HFFc6 (cell line): ENCODE measurements at places on chromosomes 11 and 22. TPM values are rescaled to one million over a fixed set of nuclear protein-coding genes. Genes with fewer than 3 reads are reported as not detected.

DNA sequence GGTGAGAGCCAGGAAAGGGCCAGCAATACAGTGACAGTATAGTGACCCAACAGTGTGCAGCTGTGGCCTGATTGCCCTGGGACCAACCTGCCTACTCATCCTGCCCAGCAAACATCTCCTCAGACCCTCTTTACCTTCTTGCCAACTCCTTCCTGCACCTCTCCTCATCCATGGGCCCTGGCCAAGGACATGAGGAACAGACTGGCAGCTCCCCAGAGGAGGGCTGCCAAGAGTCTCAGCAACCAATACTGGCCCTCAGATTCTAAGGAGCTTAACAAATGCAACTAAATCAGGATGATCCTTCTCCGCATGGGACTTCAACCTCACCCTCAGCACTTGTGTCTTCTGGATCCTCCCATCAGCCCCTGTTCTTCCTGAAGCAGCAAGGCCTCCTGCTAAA, 77.0 kb downstream of the RPL27A start:
- DNase-seq = no peak

DNA sequence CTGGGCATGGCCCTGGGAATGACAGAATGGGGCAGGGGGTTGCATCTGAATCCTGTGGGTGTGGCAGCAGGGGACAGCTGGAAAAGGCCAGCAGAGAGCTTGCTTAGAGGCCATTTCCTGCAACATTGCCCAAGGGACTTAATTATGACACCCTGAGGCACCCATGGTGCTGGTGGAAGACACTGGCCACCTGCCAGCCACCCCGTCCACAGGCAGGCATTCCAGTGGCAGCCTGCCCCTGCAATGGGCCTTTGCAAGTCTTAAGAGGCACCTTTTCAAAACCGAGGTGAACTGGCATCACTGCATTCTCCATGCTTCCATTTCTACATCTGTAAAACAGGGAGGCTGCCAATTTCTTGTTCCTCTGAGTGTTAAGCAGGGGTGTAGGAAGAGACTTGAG, 21.6 kb upstream of the SUSD2 start:
- no peak for DNase-seq

GRCh38 chr22:19962909-19963806, 21.5 kb upstream of the TXNRD2 start:
- no peak for DNase-seq

DNA sequence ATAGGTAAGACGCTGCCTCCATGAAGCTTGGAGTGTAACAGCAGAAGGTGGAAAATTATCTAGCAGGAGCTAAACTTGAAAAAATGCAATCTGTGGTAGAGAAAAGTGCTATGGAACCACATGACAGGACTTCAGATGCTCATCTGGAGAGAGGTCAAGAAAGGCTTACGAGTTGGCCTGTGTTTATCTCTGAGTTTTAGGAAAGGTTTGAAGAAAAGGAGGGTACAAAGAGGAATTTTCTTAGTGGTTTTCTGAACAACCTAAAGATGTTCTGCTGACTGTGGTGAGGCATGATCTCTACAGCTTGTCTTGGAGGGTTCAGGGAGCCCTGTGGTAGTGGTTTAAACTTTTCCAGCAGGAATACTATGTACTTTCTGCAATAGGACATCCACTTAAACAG, 8.2 kb downstream of the FJX1 start:
- no peak for DNase-seq

DNA sequence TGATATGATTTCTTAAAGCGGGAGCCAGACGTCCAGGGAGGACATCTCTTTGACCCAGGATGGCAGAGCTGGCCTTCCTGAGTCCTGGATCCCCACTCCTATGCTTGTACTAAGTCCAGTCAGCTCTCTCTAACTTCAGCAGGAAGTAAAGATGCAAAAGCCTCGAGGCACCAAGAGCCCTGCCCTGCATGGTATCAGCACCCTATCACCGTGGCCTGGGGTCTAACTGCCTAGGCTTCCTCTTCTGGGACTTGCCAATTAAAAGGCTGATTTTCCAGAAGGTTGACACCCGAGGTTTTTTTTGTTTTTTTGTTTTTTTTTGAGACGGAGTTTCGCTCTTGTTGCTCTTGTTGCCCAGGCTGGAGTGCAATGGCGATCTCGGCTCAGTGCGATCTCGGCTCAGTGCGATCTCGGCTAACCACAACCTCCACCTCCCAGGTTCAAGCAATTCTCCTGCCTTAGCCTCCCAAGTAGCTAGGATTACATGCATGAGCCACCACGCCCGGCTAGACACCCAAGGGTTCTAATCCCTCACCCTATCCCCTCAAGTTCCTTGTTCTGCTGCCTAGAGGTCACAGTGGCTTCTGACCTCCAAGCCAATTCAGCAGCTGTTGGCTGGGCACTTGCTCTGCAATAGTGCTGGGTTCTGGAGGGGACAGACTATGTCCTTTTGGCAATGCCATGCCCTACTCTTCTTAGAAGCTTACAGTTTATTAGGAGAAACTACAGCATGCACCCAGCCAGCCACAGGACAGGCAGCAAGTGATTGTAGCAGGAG, 50.6 kb upstream of the FTH1 start:
- no peak for DNase-seq

DNA sequence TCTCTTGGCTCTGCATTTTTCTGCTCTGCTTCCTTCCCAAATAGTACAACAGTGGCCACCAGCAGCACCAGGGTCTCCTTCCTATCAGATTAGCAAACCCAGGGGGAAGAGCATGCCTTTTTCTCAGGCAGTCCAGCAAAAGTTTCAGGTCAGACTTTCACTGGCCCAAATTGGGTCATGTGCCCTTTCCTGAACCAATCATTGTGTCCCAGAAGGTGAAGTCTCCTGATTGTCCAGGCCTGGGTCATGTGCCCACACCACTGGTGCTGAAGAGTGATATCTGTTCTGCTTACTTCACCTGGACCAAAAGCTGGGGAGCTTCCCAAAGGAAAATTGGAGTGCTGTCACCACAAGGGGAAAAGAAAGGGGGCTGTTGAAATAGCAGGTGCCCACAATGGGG, 64.1 kb upstream of the ALX4 start:
- DNase-seq = no peak

GRCh38 chr11:74784234-74784633, 35.6 kb downstream of the RNF169 start:
- DNase-seq = no peak

GPHA2 gene
- total RNA-seq = not detected in 3 replicates

BACE1 gene
- 60.8 to 79.0 TPM (median 69.8 TPM) in 3 replicates for total RNA-seq
